Glutamatergic neuron (in vitro differentiated cells): ENCODE measurements at places on chromosomes 3 and 15.
A peak's percentile ranks its signal among the peaks of the same experiment; 100 is the strongest.

- DNase-seq, result no peak
Observed at GRCh38 chr15:52146776-52147175, 34.2 kb upstream of the BCL2L10 start.

- no peak for DNase-seq
Observed at GRCh38 chr3:38588995-38589937, 60.2 kb downstream of the SCN5A start.

- DNase-seq, result no peak
Observed at GRCh38 chr3:108065096-108065495, 25.7 kb downstream of the CD47 start.

DNA sequence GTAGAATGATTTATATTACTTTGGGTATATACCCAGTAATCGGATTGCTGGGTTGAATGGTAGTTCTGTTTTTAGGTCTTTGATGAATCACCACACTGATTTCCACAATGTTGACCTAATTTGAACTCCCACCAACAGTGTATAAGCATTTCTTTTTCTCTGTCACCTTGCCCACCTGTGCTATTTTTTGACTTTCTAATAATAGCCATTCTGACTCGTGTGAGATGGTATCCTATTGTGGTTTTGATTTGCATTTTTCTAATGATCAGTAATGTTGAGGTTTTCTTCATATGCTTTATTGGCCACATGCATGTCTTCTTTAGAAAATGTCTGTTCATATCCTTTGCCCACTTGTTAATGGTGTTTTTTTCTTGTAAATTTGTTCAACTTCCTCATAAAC, 340.8 kb downstream of the PLOD2 start:
- DNase-seq, result no peak

DNA sequence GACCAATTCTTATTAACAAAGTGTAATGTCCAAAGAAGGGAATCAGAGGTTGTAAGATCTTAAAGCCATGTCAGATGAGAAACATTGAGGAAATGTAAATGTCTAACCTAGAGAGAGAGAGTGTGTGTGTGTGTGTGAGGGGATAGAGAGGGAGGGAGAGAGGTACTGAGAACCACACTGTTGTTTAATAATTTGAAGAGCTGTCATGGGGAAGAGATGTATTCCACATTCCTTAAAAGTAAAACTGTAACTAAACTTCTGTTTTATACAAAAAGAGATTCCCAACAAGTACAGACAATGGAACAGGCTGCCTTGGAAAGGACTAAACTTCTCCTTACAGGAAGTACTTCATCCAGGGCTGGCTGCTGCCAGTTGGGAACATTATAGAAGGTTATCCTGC, 68.9 kb upstream of the BOC start:
- DNase-seq, result no peak

- DNase-seq, result no peak
Observed at GRCh38 chr3:167684388-167684993, 30.7 kb upstream of the WDR49 start.

DNA sequence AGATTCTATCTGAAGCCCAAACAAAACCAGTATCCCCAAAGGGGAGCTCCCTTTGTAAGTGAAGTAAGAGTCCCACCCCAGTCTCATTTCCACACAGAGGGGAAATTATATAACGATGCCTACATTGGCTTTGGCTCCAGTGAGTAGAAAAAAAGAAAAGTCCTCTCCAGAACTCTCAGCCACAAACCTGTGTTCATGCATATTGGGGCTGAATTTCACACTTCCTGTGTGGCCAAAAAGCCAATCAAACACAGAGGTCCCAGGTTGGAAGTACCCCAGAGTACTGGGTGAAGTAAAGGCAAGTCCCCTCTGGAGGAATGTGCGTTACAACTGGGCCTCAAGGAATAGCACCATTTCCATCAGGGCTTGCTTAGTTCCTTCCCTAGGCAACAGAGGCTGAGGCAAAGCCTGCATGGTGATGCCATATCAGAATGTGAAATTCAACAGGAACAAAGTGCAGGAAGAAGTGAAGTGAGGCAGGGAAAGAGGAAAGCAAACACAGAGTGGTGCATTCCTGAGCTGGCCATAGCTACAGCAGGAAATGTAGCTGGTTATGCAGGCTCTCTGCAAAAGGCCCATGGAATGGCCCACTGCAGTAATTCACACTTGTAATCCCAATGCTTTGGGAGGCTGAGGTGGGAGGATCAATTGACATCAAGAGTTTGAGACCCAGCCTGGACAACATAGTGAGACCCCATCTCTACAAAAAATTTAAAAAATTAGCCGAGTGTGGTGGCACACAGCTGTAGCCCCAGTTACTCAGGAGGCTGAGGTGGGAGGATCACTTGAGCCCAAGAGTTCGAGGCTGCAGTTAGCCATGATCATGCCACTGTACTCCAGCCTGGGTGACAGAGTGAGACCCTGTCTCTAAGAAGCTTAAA, 16.6 kb upstream of the CX3CR1 start:
- DNase-seq, result no peak

- no peak for DNase-seq
Observed at GRCh38 chr3:189824629-189825312, 193.6 kb downstream of the TP63 start.

DNA sequence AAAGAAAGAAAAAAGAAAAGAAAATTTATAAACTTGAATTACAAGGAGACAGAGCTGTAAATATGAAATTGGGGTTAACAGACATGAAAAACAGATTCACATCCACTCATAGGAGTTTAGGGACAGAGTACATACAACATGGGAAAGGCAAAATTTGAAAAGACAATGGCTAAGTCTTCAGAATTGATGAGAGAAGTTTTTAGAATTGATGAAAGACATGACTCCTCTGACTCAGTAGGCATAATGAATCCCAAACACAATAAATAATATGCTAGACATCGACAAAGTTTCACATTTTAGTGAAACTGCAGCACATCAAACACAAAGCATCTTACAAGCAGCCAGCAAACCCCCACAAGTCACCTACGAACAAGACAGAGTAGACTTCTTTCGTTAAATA, 84.4 kb upstream of the MELTF start:
- no peak for DNase-seq

DNA sequence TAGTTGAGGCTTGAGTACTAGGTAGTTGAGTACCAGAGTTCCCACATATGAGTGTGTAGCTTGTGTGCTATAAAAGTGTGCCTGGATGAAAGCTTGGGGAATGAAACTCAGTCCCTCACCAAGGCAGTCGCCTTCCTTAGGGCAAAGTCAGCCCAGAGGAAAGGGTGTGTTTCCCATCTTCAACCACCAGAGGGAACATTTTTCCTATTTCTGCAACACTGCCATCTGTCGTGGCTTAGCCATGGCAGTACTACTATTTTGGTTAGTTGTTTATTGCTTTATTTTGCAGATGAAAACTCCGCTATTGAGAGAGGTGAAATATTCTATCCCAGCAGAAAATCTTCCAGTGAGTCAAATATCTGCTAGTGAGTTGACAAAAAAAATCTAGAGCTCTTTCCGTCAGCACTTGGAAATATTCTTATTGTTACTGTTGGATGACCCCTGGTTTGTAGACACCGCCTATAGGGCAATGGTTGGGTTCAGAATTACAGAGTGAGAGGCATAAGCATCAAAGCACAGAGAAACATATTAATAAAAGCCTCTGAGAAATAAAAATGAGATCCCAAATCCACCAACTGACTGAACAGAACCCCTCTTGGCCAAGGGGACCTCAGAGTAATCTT, 239.9 kb downstream of the CPNE4 start:
- DNase-seq, result peak; percentile 28

- no peak for DNase-seq
Observed at GRCh38 chr15:62983956-62984355, 58.6 kb upstream of the TPM1 start.

- no peak for DNase-seq
Observed at GRCh38 chr3:180911876-180912303, 580 bp upstream of the FXR1 start.

DNA sequence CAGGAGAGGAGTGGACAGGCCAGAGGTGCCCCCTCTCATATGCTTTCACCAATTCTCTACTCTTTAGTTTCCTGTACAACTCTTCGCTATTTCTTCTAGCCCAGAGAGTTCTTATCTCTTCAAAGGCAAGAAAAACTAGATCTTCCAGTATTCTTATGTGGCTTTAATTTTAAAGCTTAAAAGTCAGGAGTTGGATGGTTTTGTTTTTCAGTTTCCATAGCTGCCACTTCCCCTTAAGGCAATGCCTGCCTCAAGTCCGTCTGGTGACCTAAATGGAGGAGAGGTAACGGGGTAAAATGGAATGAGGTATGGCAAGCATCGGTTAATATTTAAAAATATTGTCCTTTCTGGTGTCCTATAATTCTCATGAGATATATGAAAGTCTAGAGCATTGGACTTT, 11.4 kb upstream of the VGLL3 start:
- DNase-seq, result no peak

DNA sequence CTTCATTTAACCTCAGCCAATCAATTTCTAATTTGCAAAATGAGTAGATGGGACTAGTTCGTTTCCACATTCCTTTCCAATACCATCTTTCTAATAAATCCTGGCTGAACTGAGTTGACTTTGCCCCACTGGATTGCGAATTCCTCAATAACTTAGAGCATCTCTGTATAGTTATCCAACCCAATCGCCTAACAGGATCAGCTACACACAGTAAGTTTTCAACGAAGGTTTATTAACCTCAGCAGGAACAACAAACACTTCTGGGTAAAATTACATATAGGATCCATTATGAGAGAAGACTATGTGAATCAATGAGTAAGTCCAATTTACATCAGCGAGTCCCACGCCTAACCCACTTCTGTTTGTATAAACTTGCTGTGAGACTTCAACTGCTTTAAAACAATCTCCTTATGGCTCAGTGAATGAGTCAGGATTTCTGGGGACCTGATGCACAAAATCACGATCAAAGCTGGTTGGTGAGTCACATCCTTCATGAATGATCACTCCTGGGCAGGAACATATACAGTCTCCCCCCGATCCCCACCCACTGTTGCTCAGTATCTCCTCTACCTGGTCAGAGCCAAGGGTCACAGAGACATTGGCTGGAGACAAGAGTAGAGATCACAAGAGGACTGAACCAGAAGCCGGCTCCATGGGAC, 142.8 kb downstream of the EDEM1 start:
- DNase-seq, result no peak

GRCh38 chr15:28208583-28208982, 109.5 kb upstream of the OCA2 start:
- DNase-seq, result peak; percentile 72

- no peak for DNase-seq
Observed at GRCh38 chr3:34972481-34972880, 666.8 kb upstream of the ARPP21 start.

DNA sequence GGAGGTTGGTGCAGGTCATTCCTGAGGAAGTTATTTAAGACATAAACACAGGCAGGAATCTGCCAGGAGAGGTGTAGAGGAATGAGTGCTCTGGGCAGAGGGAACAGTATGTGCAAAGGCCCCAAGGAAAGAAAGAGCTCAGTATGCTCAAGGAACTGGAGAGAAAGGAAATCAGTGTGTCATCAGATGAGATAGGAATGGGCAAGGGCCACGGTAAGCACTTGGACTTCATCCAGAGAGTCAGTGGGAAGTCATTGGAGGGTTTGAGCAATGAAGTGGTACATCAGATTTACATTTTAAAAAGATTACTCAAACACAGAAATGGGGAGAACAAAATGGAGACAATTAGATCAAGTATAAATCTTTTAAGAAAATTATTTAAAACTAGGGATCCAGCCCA, 272.2 kb downstream of the ADAMTSL3 start:
- no peak for DNase-seq

- DNase-seq, result no peak
Observed at GRCh38 chr15:31206386-31207181, 105.1 kb upstream of the TRPM1 start.

- no peak for DNase-seq
Observed at GRCh38 chr15:61339516-61339915, 110.4 kb upstream of the RORA start.

DNA sequence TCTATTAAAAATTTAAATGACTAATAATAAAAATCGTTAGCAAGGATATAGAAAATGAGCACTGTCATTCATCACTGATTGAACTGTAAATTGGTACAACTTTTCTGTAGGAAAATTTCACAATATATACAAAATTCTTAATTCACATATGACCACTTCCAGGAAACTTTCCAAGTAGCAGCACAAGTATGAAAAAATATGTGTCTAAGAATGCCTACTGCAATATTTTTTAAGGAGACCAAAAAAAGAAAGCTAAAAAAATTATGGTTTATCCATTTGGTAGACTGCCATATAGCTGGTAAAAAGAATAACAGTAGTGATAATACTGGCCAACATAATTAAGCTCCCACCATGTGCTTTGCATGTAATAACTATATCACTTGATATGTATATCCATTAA, 59.2 kb downstream of the KLHL6 start:
- no peak for DNase-seq

DNA sequence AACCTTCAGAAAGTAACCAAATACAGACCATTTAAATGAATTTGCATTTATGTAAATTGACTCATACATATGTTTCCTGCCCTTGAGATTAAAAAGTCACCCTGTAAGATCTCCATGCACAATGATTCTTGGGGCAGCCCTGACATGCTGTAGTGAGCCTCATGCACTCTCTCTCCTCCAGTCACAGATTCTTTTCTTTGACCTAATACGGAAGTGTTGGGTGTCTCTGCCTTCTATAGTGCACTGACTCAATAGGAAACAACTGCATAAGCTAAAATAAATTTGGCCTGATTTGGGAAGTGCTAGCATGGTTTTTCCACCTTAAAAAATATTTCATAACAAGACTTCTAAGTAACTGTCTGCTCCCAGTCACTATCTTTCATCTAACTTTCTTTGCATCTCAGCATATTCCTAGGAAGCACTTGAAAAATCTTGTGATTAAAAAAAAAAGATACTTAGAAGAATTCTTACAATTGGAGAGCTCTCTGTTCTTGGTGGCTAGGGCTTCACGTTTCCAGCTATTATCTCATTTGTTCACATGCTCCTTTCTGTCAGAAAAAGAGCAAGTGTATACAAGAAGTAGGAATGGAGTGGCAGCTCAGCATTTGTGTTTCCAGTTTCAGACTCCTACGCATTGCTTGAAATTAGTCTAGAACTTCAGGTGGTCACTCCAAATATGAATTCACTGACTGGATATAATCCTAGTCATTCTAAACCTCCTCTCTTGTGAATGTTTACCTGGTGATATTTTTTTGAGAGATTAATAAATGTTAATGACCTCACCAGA, 207.9 kb upstream of the COL8A1 start:
- DNase-seq, result no peak

- no peak for DNase-seq
Observed at GRCh38 chr15:67188551-67189218, 65.8 kb downstream of the AAGAB start.
